ENCODE measurements at places on chromosomes 7 and 10.

DNA sequence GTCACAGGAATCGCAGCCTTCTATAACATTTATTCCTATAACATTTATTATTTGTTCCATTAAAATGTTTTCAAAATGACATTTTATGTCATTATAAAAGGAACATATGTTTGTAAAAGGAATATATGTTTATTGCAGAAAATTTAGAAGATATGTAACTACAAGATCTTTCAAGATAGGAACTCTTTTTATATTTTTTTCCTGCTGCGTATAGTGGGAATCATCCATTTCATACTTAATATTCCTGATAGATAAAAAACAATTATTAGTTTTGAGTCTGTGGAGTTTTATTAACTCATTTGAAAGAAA lies 55.6 kb downstream of the CCNY start:
- DNase-seq, result no peak

GRCh38 chr10:124232686-124233545 lies 139.5 kb upstream of the CHST15 start:
- no peak for DNase-seq

DNA sequence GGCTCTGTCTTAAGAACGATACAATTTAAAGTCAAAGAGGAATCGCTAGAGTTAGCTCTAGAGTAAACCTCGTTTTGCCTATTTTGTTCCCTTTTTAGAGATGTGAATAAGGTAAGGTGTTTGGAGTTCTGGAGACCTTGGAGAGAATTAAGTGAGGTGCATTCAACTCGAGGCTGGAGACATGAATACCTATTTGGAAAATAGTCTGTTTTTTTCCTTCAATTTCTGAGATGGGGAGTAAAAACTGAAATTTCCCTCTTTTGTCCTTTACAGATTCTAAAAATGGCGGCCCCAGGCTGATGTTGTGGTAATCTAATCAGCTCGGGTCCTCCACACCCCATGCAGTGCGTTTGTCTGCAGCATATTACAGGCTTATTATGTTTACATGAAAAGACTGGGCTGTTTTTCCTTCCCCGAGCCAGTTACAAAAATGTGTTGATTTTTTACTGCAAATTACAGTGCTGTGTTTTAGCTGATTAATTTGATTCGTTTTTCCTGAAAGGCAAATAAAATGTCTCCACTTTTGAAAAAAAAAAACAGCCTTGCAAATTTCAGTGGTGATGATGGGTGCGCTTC lies 1.5 kb downstream of the KMT2E start:
- DNase-seq, result no peak

DNA sequence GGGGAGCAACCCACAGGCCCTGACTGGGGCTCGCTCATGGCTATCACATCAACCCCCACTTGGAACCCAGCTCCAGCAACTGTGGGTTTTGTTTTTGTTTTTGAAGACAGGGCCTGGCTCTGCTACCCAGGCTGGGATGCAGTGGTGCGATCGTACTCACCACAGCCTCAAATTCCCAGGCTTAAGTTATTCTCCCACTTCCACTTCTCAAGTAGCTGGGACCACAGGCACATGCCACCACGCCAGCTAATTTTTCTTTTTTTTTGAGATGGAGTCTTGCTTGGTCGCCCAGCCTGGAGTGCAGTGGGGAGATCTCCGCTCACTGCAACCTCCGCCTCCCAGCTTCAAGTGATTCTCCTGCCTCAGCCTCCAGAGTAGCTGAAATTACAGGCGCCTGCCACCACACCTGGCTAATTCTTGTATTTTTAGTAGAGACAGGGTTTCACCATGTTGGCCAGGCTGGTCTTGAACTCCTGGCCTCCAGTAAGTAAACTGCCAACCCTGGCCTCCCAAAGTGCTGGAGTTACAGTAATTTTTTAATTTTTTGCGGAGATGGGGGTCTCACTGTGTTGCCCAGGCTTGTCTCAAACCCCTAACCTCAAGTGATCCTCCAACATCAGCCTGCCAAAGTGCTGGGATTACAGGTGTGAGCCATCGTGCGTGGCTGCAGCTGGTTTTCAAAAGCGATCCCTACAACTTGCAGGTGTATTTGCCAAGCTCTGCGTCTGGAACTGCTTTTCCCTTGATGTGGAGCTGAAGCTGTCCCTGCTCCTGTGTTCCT lies 228.7 kb downstream of the SKIDA1 start:
- DNase-seq, result no peak

- DNase-seq, result no peak
Measured at GRCh38 chr7:101563198-101563901, 65.7 kb downstream of the MYL10 start.

DNA sequence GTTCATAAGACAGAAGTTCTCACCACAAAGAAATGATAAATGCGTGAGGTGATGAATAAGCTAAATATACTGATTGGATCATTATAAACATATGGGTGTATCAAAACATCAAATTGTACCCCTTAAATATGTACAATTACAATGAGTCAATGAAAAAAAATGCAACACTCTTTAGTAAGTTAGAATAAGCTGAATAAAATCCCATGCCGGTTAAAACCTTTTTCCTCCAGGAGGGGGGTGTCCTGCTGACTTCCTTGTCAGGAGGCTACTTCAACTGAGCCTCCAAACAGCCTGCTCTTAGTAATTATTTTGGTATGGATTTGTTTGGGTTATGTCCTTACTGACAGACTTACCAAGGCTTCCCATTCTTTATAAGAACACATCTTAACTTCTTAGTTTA lies 649.1 kb downstream of the INHBA start:
- DNase-seq, result no peak

DNA sequence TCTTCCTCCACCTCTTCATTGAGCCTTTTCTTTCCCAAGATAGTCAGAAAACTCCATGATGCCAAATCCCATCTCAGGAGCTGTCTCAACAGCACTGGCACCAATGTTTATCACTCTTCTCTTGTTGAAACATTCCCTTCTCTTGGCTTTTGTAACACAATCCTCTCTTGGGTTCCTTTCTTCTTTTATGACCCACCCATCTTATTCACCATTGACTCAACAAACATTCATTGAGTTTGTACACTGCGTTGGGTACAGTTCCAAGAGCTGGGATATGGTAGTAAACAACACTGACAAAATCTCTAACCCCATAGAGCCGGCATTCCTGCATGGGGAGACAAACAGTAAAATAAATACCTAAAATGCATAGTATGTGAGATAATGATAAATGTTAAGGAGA lies 577.5 kb downstream of the INHBA start:
- no peak for DNase-seq

DNA sequence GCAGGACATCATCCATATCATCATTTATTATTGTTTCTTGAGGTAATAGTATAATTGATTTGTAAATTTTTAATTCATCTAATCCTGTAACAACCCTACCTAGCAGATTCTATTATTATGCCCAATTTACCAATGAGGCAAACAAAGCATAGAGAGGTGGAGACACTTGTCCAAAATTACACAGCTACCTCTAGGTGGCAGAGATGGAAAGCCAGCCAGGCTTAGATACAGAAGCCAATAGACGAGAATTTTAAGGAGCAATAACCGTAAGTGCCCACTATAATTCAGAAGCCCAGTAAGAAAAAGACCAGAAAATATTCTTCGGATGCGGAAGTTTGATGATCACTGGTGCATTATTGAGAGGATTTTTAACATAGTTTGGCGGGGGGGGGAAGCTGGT lies 54.0 kb downstream of the ANK3 start:
- DNase-seq, result no peak

DNA sequence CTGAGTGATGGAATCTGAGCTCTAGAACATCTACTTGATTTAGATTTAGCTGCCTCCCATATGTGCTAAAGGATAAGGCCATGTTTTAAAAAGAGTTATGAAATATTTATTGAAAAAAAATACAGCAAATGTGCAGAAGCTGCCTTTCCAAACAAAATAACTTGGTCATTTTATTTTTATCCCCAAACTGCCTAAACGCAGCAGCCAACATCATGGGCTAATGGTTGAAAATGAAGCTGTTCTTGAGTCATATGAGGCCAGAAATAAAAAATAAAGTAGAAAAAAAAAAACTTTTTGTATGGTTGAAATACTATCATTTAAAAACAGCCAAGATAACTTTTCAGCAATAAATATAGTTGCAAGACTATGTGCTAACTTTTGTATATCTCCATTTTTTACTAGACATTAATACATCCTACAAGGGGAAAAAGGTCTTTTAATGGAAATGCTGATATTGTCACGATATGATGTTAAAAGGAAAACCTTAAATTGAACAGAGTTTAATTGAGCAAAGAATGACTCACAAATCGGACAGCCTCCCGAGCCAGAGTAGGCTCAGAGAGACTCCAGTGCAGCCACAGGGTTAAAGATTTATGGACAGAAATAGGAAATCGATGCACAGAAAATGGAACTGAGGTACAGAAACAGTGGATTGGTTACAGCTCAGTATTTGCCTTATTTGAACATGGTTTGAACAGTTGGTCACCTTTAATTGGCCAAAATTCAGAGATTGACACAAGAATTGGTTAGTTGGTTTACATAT lies 305.8 kb downstream of the MDFIC start:
- no peak for DNase-seq

DNA sequence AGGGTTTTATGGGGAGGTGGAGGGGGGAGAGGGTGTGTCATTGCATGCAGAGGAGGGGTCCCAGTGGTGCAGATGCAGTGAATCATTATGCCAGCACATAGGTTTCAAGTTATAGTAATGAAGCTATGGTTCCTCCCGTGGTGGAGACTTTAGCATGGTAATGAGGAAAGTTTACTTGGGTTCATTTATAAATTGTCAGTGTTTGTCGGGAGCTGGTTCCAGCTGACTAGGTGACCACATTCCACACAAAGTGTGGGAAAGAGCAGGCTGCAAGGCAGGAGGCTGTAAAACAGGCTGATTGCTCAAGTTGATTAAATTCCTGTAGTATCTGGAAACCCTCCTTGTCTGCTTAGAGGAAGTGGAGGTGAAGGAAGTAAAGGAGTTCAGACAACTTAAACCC lies 78.9 kb downstream of the SRI start:
- no peak for DNase-seq

DNA sequence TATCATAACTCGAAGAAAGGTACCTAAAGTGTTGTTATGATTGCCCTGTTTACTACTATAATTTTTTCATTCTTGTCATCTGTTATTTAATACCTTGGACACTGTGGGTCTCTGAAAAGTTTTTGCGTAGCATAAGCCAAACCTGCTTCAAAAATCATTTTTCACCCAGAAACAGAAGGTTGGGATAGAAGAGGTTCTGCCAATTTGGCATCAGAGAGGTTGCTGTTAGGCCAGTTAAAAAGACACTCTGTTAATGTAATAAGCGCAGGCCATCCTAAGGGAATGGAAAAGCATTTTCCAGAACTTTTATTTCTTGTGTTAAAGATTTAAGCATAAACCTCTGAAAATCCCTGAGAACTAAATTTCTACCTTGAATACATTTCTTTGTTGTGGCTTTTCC lies 212.2 kb downstream of the BMPER start:
- no peak for DNase-seq

- no peak for DNase-seq
Measured at GRCh38 chr10:49499305-49499851, 39.5 kb downstream of the ERCC6 start.

DNA sequence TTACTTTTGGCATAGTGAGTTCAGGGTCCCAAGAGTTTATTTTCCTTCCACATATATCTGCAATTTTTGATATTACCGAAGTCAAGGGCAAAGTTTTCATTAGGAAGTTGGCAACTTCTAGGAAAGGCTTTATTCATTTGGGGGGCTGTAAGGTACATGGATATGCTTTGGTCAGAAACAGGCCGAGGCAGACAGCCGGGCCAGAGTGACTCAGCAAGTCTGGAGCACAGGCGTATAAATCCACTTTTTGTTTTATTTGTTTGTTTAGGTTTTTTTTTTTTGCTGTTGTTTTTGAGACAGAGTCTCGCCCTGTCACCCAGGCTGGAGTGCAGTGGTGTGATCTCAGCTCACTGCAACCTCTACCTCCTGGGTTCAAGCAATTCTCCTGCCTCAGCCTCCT lies 3.7 kb downstream of the ZNF680 start:
- peak; percentile 29 for DNase-seq

DNA sequence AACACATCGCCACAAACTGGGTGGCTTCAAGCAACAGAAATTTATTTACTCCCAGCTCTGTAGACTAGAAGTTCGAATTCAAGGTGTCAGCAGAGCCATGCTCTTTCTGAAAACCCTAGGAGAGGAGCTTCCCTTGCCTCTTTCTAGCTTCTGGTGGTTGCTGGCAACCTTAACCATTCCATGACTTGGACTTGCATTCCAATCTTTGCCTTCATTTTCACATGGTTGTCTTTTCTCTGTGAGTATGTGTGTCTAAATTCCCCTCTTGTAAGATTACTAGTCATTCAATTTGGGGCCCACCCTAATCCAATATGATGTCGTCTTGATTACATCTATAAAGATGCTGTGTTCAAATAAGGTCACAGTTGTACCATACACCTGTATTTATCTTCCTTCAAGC lies 65.9 kb upstream of the PRKG1 start:
- DNase-seq, result no peak

DNA sequence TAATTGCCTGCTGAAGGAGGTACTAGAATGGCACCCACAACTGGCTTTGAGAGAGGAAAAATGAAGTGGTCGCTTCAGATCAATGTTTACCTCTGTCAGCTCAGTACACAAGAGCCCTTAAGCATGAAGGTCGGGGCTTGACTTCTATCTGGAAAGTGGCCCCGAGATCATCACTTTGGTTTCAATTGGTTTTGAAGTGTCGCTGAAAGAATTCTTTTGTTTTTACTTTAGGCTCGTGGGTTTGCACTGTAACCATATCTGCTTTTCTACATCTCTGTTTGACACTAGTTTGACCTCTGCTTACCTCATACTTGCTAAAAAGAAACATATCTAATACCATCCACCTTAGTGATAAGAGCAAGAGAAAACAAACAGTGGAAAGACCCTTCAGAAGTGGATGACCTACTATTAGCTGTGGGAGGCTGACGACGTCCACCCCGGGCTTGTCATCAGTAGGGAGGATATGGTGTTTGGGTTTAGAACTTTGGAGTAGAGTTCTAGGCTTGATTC lies 361.8 kb downstream of the GATA3 start:
- no peak for DNase-seq

- DNase-seq, result no peak
Measured at GRCh38 chr10:131123496-131123895, 188.0 kb downstream of the TCERG1L start.

GRCh38 chr10:24813856-24814255 lies 90.2 kb upstream of the ARHGAP21 start:
- DNase-seq, result no peak

DNA sequence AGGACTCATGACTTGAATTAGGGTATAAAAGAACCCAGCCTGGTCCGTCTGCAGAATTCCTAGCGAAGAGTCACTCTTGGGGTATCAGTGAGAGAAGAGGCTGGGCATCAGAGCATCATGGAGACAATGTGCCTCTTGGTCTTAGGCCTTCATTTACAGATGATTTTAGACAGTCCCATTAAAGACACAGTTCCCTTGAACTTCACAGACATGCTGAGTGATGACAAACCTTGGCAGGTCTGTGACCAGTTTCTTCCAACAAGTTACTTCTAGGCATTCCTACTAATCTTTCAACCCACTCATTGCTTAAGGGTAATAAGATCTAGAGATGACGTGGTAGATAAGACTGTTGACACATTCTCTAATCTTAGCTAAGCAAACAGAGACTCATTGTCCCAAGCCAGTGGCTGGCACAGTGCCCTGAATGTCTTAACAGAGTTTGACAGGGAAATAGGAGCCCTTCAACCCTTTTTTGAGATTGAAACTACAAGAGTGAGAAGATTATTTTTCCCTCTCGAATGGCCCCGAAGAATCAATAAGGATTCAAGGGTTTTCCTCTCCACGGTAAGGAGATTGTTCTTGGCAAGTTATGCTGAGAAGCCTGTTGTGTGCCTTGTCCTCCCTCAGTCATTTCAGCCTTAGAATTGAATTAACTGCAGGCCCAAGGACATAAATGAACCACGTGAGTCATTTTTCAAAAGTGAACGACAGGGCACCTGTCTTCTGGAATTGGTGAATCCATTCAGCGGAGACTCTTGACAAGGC lies 281.1 kb downstream of the CCDC3 start:
- no peak for DNase-seq

Data from substantia nigra (tissue), 51 donors.